ENCODE measurements at places on chromosomes 1 and 21.

- no peak for DNase-seq
These were observed 426.7 kb downstream of the NPHP4 start for GRCh38 chr1:5565281-5566125.

DNA sequence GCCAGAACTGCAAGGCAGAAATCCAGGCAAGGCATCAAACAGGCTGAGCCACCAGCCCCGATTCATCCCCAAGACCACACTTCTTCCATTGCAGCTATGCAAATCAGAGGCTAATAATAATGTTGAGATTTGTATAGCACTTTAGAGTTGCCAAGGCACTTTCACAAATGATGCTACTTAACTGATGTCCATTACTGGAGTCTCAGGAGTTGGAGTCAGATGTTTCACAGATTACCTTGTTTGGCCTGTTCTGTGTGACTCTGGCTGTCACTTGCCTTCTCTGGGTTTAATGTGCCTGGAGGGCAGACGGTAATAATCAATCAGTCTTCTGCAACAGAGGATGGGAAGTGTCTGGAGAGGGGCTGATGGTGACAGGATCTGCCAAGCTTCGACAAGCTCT, 40.8 kb upstream of the MPZL1 start:
- DNase-seq, result no peak

GRCh38 chr1:226327761-226328162, 18.8 kb upstream of the LIN9 start:
- DNase-seq, result no peak

GRCh38 chr21:18164483-18164882, 80.2 kb upstream of the CHODL start:
- no peak for DNase-seq

DNA sequence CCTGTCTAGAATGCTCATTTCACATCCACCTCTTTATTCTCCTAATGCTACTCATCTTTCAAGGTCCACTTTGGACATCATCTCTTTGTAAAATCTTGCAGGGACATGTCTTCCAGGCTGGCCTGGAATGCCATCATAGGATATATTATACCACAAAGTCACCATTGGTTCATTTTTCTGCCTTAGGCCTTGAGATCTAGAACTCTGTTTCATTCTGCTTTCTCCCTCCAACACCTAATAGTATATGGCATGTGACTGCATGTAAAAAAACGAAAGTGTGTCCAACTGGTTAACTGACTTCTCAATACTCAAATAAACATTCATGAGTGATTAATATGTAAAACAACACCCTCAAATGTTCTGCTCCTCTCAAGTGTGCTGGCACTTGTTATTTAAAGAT, 84.1 kb downstream of the RGS2 start:
- no peak for DNase-seq

GRCh38 chr1:7680207-7680954, 90.7 kb upstream of the VAMP3 start:
- peak; percentile 68 for DNase-seq

DNA sequence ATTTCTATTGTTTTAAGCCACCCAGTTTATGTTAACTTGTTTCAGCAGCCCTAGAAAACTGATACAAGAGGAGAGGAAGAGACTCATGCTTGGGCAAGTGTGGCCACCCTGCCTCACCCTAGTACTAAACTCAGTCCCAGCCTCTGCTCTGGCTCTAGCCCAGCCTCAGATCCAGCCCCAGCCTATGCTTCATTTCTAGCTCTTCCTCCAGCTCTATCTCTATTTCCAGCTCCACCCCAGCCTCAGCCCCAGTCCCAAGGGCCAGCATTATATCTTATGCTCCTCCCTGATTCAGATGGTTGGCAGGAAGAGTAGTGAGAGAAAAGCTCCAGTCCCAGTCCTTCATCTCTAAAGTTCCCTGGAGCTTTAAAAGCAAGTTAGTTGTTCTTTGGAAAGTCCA, 535.5 kb downstream of the PTPRC start:
- no peak for DNase-seq

DNA sequence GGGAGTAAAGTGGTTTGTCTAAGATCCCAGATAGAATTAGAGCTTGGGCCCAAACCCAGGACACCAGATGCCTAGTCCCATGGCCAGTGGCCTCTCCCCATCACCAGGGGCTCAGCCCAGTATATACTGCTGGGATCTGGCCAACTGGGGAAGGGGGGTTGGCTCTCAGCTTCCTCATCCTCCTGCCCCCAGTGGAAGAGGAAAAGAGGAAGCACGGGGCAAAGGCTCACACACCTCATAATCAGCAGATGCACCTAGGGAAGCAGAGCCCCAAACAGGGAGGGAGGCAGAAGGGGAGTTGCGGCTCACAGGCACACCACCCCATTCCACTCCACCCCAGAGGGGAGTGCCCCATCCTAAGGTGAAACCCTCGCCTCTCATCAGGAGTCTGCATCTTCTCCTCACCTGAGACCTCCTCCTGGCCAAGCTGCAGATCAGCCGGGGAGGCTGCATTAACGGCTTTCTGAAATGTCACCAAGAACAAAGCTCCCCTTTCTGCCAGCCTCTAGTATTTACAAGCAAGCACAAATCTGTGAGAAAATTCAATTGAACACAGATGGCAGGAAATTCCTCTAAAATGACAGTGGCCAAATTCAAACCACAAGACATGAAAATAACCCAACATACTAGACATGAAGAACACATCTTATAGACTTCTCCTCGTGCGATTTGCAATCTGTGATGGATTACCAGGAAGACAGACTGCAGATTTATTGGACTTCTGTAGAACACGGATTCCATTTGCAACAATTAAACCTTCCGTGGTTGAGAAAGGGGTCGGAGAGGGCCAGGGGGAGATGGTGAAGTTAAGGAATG, 82.8 kb downstream of the GLIS1 start:
- no peak for DNase-seq

DNA sequence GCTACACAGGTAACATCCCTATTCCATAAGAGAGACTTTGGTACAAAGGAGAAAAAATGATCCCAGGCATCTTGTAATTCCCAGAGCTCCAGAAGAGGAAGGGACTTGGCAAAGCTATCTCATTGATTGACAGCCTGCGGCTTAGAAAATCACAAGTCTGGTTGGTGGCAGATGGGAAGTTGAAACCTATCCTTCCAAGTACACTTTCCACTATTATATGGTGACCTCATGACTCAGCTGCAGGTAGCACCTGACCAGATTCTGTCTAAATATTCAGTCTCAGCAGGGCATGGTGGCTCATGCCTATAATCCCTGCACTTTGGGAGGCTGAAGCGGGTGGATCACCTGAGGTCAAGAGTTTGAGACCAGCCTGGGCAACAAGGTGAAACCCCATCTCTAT, 89.9 kb downstream of the TIAM1 start:
- no peak for DNase-seq

GRCh38 chr1:200802042-200802441, 63.3 kb downstream of the CAMSAP2 start:
- no peak for DNase-seq

- no peak for DNase-seq
These were observed 199.1 kb downstream of the SLC45A1 start for GRCh38 chr1:8516793-8517556.

DNA sequence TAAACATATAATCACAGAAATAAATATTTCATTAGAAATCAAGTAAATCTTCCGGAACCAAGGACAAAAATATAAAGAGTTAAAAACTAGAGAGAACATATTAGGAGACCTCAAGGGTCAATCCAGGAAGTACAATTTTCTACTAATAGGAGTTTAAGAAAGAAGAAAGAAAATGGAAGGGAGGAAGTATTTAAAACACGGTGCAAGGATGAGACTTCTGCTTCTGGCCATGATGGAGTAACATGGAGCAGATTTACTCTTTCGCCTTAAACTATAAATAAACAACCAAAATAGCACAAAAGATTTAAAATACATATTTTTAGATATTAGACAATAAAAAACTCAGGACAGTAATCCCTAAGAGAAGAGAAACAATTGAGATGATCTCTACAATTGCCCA, 12.6 kb upstream of the IFNAR1 start:
- DNase-seq, result no peak

DNA sequence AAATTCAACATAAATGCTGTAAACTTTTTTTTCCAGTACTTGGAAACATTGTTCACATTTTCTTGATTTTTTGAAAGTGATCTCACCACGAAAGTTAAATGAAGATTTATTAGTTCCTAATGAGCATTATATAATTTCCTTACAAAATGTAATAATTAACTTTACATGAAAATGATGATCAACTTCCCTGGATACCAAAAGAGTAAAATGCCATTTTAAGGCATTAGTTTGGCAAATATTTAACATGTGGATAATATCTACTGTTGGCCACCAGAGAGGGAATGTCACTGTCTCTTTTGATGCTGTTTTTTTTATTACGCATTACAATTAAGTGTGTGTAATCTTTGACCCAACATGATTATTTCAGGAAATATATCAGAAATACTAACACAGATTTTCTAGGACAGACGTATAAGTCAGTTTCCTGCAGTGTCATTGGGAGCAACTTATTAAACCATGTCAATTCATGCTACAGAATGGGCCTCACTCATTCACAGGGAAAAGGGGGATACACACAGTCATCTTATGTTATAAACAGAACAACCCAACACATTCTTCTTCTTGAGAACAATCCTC, 903.9 kb upstream of the ADGRL2 start:
- no peak for DNase-seq

DNA sequence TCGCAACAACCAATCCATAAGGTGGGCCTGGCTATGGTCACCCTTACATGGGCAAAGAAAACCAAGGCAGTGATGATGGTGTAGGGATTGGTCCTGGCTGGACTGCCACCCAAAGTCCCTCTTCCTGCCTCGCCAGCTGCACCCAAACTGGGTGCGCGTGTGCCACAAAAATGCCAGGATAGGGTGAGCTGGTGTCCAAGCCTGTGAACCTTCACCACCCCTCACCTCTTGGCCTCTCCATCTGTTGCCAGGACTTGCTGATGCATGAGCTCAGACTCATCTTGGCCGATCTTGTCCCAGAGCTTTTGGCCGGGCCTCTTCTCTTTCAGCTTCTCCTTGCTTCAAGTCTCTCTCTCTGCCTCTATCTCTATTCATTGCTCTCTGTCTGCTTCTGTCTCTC, 41.8 kb downstream of the FOXD2 start:
- DNase-seq, result no peak

DNA sequence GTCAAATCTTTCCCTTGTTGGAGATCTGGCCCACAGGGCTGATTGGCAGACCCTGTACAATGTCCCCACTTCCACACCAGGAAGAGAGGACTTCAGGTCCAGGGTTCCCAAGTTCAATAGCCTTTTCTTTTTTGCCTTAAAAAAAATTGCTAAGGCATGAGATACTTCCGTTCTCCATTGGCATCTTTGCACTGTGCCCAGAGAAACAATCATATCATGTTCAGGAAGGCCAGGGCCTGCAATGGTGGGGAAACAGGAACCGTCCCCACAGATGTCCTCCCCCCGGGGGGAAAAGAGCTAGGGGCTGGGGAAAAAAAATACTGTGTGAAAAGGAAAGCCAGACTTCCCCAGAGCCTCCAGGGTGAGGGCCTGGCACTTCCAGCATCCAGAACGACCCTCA, 24.6 kb upstream of the GJA8 start:
- no peak for DNase-seq

- DNase-seq, result no peak
These were observed 10.3 kb downstream of the DENND4B start for GRCh38 chr1:153936011-153936802.

GRCh38 chr1:83909687-83910086, 89.2 kb downstream of the TTLL7 start:
- no peak for DNase-seq

DNA sequence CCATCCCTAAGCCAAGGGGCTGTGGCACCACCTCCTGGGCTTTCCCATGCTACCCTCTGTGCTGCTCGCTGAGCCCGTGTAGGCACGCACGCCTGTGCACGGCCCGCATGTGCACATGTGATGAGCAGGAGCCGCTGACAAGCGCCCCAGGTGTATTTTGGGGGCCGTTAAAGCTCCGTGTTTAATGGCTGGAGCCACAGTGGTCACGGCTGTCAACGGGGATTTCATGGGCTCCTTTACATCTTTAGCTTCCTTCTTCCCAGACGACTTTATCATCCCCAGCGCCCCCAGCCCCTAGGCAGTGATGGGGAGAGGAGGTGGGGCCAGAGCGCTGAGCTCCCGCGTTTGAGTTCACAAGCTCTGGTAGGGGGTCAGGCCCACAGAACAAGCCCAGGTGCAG, 11.7 kb upstream of the EPHA8 start:
- DNase-seq, result no peak

GRCh38 chr1:204461331-204462228, 33.0 kb downstream of the PIK3C2B start:
- no peak for DNase-seq

DNA sequence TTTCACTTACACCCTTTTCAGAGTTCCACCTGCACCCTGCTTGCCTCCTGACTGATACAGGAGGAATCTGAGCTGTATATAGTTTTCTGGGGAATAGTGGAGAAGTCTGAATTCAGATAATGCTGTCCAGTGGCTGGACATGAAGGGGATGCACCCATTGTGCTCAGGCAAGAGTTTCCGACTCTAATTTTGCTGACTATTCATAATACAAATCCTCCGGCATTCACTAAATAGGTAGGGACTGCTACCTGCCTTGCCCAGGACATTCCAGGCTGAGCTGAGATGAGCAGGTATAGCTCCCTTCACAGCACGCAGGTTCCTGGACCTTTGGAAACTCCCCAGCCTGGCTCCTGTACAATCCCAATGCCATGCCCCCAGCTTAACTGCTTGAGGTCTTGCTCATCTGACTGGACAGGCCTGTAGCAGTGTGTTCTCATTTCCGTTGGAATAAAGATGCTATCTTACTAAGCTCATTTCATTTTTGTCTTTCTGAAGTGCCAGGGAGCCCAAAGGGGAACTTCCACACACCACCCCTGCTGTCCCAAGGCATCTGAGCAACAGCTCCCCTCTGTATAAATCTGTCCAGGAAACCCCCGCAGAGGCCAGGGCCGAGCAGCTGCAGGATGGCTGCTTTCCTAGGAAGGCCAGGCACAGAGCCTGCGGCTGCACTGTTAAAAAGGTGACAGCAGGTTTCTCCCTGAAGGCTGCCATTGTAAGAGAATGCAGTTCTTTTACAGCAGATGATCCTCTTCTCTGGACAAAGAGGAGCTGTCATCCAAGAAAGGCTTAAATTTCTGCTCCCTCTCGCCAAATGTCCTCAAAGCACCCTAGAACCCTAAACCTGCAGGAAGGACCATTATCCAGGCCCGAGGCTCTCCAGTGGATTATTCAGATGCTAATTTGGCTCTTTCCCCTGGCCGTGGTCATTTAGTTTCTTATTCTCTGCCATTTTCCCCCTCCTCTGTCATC, 21.7 kb upstream of the VASH2 start:
- no peak for DNase-seq

DNA sequence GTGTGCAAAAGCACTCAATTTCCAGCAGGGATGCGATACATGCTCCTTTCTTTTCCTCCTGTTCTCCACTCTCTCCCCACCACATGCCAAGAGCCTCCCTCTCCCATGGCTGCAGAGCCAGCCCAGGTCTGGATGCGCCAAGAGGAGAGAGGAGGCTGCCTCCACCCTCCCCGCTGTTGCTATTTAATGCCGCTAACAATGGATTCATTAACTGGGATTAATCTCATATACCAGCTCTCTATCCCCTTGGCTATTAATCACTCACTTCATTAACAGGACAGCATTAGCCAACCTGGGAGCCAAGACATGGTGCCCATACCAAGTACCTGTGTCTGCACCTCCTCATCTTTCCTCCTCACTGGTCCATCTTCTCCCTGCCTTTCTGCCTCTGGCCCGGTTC, 49.1 kb upstream of the SCMH1 start:
- no peak for DNase-seq

- no peak for DNase-seq
These were observed 3.9 kb downstream of the TACSTD2 start for GRCh38 chr1:58573138-58573537.

- peak; percentile 75 for DNase-seq
These were observed 99.1 kb downstream of the BEND5 start for GRCh38 chr1:48677306-48678287.

Measured in activated CD8-positive, alpha-beta memory T cell treated with anti-CD3 and anti-CD28 coated beads, Interleukin-2, amount 50 U/mL, for 48 hours (primary cell).